ENCODE measurements at places on chromosomes 7 and 10.

GRCh38 chr7:151038951-151039849 is 9.1 kb upstream of the ASIC3 start:
- peak; percentile 48 for DNase-seq

DNA sequence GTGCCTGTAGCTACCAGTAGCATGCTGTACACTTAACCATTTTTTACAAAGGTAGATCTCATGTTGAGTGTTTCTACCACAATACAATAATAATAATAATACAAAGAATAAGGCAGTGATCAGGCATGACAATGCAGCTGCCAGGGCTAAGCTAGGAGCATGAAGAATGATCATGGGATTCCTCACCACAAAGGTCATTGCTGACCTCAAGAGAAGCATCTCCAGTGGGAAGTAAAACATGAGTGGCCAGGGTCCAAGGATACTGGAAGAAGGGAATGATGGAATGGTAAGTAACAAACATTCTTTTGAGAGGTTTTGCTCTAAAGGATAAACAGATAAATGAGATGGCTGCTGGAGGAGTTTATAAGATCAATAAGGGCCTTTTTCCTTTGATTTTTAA is 591.1 kb downstream of the TNS3 start:
- DNase-seq, result no peak

DNA sequence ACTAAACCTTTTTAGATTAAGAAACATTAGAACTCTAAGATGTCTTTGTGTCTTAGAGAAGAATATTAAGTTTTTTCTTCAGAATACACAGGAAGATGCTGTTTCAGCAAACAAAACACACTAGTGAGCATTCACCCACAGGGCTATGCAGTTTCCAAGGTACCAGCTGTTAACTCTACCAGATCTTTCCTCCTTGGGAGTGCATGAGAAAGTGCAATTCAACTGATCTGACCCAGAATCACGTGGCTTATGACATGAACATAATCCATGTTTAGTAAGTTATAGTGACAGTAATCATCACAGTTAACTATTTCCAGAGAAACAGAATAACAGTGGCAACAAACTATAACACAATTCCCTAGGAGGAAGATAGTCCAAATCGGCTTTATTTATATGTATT is 270.7 kb downstream of the CACNA2D1 start:
- DNase-seq, result no peak

DNA sequence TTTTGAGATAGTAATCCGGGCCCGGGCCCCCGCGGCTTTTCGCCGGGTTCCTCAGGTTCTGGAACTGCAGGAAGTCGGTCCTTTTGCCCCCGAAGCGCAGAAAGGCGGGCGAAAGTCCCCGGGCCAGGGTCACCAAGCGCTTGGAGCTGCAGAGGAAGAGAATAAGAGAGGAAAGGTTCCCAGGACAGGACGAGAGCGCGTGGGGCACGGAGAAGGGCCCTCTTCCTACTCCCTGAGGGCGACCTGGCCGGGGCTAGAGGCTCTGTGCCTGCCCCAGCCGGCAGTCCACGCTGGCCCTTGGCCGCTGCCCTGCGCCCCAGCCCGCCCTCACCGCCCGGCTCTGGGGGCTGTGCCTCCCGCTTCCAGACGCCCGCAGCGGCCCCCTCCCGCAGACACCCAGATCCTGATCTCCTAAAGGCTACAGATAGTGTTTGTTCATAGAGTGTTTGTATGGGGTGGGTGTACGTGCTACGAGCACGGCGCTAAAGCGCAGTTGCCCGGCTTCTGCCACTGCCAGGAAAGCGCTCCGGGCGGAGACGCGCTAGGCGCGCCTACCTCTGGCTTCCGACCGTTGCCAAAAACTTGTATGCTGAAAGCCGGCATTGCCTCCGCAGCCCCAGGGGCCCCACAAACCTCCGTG is 3.2 kb downstream of the HPSE2 start:
- DNase-seq, result peak; percentile 68

DNA sequence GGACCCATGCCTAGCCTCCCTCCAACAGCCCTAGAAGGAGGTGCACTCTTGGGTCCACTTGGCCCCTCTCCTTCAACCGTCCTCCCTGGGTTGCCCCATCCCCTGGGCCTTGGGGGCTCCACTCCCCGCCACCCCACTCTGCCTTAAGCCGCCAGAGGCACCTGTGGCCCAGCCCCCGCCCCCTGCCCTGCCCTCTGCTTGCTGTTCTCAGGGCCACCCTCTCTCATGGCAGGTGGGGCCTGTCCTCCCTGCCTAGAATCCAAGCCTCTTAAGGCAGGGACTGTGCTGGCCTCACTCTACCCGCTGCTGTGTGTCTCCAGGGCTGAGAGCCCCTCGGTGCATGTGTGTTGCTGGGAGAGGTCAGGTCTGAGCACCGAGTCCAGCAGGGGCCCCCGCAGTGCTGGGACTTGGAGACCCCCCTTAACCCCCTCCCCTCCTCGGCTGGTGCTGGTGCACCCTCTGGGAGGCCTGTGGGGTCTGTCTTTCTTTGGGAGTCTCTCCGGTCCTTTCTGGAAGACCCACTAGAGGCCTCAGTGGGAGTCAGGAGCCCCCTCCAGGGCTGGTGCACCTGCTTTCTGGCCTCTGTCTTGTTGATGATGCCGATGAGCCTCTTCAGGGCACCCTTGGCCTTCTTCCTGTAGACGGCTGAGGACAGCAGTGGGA is 43.8 kb downstream of the CFAP46 start:
- DNase-seq, result no peak

GRCh38 chr10:99769706-99770105 is 12.7 kb upstream of the ABCC2 start:
- no peak for DNase-seq

DNA sequence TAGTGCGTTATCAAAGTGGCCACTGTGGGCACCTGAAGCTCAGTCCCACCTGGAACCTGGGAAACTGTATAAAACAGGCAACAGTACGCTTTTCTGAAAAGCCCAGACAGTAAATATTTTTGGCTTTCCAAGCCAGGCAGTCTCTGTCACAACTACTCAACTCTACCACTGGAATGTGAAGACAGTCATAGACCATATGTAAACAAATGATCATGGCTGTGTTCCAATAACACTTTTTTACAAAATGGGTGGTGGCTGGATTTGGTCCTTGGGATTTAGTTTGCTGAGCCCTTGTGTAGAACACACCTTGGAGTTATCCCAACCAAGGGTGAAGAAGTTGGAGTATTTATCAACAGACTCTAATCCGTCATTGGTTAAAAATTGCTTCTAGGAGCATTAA is 259.9 kb downstream of the SKIDA1 start:
- DNase-seq, result peak; percentile 82

GRCh38 chr7:118289476-118289875 is 65.0 kb downstream of the ANKRD7 start:
- DNase-seq, result no peak

Measured in lung (tissue), 17 donors.